ENCODE measurements at places on chromosomes 12 and 14.

- no peak for DNase-seq
Observed at GRCh38 chr12:30696486-30696885, 817 bp upstream of the IPO8 start.

- no peak for DNase-seq
Observed at GRCh38 chr12:70240673-70241072, 2.6 kb upstream of the CNOT2 start.

GRCh38 chr14:92657457-92658142 is 90.8 kb downstream of the LGMN start:
- no peak for DNase-seq

DNA sequence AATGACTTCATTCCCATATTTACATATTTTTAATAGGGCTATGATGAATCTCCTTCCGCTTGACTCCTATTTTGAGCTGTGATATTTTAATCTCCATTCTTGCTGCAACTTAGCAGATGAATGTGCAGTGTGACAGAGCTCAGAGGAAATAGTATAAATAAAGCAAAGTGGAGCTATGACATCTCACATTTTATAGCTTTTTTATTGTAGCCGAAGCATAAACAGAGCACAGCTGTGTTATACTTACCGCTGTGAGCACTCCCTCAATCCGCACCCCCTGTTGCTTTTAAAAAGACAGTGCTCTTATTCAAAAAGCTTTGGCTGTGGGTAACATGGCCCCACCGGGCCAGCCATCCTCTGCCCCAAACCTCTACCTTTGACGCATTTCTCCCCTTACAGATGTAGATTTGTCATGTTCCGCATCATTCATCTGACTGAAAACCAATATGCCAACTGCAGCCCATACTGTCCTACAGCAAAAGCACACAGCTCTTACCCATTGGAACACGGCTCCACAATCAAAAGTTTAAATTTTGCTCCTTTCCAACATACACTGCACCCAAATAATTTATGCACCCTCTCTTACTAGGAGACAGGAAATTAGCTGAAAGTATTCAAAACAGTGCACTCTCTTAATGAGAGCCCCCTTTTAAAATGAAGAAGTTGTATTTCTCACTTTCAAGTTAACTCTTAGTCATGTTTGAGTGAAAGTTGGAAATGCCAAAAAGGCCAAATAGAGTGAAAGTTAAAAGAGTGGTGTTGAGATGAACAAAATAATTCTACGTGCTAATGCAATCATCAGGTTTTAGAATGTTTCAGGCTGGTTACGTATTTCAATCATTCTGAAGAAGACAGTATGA is 429.3 kb upstream of the SOX5 start:
- DNase-seq: no peak

DNA sequence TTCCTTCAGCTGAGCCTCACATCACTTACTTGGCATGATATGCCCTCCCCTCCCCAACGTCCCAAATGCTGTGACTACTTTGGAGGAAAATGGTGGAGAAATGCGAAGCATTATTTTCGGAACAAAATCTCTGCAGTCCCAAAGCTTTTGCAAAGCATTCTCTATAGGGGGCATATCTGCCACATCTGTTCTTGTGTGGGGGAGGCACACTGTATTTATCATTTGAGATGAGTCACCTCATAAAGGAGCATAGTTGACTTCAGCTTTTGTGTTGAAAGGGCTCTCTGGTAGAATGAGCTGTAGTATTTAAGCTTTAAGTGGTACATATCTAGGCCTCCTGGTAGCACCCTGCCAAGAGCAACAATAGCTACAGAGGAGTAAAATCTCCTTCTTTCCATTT is 447.5 kb downstream of the ADAMTS20 start:
- DNase-seq: no peak

GRCh38 chr12:101042211-101042610 is 167.8 kb downstream of the SLC5A8 start:
- DNase-seq: no peak
